ENCODE measurements at places on chromosomes 12 and 14.
A peak's percentile ranks its signal among the peaks of the same experiment; 100 is the strongest.

GRCh38 chr14:65846196-65846868, 433.8 kb downstream of the FUT8 start:
- peak; percentile 66 for DNase-seq

- no peak for DNase-seq
Measured at GRCh38 chr12:21828779-21829178, 54.3 kb upstream of the KCNJ8 start.

DNA sequence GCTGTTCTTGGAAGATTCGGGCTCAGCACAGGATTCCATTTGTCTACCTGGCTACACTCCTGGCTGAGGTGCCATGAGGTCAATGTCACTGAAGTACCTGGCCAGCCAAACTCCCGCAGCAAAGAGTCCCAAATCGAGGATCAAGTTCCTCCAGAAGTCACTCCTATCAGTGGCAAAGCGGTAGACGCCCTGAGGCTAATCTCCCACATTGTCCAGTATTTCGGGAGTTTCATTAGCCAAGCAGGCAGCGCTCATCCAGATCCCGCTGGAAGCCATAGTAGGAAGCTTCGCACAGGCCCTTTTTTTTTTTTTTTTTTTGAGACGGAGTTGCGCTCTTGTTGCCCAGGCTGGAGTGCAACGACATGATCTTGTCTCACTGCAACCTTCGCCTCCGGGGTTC, 8.9 kb upstream of the AACS start:
- no peak for DNase-seq

- no peak for DNase-seq
Measured at GRCh38 chr12:52010692-52011601, 4.2 kb downstream of the TAMALIN start.

DNA sequence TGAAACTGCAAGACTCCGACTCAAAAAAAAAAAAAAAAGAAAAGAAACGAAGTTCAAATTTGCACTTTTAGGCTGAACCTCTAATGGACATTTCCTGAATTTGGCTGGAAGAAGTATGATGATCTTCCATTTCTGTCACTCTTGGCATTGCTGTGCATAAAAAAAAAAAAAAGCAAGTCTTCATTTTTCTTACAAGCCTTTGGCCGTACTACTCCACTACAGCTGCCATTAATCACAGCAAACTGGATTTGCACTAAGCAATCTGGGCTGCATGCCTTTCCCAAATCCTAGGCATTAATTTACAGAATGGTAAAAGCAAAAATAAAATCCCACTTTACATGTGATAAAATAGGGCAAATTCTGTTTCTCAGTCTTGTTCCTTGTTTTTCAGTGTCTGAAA, 7.1 kb downstream of the CSRP2 start:
- no peak for DNase-seq

Data from CD4-positive, alpha-beta T cell treated with Interleukin-6 at 100 ng/mL for 8 hours (primary cell).